ENCODE measurements at places on chromosomes 7 and 10. TPM values are rescaled to one million over a fixed set of nuclear protein-coding genes. Genes with fewer than 3 reads are reported as not detected.

Gene SLC13A1
- total RNA-seq = 132 TPM

Gene AGK
- total RNA-seq = 20.7 TPM

Gene TMEM273
- total RNA-seq = 35.8 TPM

Gene APBB1IP
- 40.1 TPM for total RNA-seq

Gene MYL10
- not detected for total RNA-seq

Gene ADAM22
- 1.8 TPM for total RNA-seq

Gene TACC2
- 92.5 TPM for total RNA-seq

Gene NFE2L3
- 8.7 TPM for total RNA-seq

Gene FXYD4
- total RNA-seq = 1.6 TPM

Gene CALN1
- 4.4 TPM for total RNA-seq
